Stimulated activated CD8-positive, alpha-beta memory T cell treated with anti-CD3 and anti-CD28 coated beads, Interleukin-15, amount 100 ng/mL, for 4 hours (primary cell): ENCODE measurements at places on chromosomes 2 and 18.

DNA sequence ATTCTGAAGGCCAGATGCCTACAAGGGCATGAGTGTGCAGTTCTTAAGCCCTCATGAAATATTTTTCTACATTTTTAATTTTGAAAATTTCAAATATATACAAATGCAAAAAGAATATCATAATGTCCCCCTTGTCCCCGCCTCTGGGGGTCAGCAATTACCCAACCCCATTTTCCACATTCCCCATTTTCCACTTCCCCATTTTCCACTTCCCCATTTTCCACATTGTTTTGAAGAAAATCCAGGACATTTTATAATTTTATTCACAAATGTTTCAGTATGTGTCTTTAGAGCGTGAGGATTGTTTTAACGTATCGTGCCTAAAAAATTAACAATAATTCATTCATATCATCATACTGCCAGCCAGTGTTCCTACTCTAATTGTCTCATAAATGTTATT is 403.6 kb upstream of the RAB6C start:
- no peak for DNase-seq

GRCh38 chr2:106546391-106546990 is 59.3 kb downstream of the CD8B2 start:
- no peak for DNase-seq

GRCh38 chr2:227360351-227360750 is 18.8 kb downstream of the TM4SF20 start:
- DNase-seq: no peak

GRCh38 chr2:157782057-157782845 is 93.9 kb downstream of the ACVR1 start:
- DNase-seq: no peak

- no peak for DNase-seq
These were observed 177.2 kb downstream of the BCL11A start for GRCh38 chr2:60376252-60376651.

DNA sequence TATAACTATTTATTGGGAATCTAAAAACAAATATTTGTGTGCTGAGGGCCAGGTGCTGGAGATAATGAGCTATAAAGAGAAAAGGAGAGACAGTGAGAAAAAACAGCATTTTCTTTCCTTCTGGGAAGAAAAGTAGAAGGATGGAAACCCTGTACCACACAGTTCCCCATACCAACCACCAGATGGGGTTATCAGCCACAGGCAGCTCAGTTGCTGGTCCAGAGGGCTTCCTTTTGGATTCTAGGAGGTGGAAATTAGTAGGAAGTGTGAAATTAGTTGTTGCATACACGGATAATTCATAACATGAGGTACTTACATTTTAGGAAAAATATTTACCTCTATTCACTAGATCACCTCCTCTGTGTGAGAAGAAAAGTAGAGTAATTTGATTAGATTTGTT is 237.0 kb upstream of the FOSL2 start:
- no peak for DNase-seq

- no peak for DNase-seq
These were observed 258.9 kb downstream of the RDH14 start for GRCh38 chr2:18301421-18302139.

DNA sequence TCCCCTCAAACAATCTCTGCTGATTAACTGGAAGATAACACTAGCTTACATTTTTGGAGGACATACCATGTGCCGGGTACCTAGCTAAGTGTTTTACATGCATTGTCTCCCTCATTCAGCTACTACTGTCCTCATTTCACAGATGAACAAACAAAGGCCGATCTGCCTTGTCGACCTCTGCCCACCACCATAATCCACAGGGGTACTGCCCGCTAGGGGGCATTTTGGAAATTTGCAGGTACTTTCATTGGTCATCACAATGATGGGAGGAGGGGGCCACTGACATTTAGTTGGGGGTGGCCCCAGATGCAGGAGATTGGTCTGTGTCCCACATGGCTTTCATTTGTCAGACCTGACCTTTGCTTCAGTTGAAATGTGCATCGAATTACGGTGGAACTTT is 3.9 kb upstream of the TMEM163 start:
- no peak for DNase-seq

DNA sequence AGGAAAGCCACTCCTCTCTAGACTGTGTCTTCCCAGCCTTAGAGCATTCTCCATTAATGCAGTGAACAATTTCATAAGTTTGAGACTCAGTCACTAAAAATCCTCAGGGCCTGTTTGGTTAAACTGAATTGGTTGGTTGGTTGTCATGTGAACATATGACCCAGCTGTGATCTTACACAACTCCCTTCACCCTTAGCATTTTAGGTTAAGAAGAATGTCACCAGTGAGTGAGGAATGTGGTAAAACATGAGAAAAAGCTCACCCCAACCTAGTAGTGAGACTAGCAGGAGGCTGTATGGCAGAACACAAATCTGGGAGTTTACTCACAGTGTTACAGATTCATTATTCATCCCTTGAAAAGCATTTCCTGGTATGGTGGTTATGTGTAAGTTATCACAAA is 32.4 kb downstream of the LHCGR start:
- no peak for DNase-seq

DNA sequence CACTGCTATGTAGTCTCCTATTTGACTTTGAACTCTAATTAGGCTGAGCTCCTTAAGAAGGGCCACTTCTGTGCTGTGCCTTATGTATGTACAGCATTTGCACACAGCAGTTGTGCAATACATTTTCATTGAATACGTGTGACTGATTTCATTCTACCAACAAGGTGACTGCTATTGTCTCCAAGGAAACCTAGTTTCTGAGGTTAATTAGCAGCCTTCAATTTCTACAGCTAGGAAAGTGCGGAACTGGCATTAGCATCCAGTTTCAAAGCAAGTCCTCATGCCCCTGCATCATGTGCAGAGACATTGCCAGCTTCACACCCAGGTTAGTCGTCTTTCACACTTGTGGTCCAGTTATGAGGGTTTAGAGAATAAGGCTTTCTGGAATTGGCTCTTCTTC is 58.6 kb downstream of the NCK2 start:
- no peak for DNase-seq

- no peak for DNase-seq
These were observed 88.4 kb downstream of the METTL4 start for GRCh38 chr18:2482706-2483475.

DNA sequence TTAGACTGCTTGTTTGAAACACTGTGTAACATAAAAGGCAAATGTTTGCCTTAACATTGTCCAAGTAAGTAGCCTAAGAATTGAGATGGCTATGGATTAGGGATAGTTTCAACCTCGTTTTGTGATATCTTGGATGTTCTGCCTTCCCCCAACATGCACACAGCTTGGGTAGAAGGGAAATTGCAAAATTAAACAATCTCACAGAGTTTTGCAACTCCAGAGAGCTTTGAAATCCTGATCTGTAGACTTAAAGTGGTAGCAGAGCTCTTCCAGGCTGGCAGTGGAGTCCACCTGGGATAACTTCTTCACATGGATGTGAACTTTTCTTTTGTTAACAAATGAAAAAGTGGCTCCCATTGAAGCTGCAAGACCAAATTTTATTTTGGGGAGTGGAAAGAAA is 59.6 kb downstream of the CHRNA1 start:
- DNase-seq: no peak

DNA sequence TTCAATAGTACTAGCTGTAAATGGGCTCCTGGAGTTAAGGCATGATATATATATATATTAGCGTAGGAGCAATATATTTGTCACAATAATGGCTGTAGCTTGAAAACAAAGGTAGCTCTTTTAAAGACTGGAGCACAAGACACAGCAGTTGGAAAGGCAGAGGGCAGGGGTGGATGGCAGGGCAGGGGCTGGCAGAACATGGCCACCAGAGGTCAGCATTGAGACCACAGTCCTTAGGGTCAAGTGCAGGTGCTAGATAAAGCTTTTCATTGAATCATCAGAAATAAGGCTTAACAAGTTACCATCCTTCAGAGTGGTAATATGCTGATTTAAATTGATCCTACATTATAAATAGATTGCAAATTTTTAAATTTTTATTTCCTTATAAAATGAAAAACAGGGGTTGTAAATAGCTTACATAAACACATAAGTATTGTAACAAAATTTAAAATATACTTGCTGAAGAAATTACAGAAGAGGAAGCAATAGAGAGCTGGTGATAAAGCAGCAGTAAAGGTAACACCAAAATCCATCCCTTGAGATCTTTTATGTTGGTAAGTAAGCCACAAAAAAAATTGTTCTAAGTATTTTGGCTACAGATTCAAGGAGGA is 161.2 kb upstream of the PIEZO2 start:
- DNase-seq: no peak

GRCh38 chr18:13268158-13269012 is 49.8 kb downstream of the LDLRAD4 start:
- DNase-seq: no peak

DNA sequence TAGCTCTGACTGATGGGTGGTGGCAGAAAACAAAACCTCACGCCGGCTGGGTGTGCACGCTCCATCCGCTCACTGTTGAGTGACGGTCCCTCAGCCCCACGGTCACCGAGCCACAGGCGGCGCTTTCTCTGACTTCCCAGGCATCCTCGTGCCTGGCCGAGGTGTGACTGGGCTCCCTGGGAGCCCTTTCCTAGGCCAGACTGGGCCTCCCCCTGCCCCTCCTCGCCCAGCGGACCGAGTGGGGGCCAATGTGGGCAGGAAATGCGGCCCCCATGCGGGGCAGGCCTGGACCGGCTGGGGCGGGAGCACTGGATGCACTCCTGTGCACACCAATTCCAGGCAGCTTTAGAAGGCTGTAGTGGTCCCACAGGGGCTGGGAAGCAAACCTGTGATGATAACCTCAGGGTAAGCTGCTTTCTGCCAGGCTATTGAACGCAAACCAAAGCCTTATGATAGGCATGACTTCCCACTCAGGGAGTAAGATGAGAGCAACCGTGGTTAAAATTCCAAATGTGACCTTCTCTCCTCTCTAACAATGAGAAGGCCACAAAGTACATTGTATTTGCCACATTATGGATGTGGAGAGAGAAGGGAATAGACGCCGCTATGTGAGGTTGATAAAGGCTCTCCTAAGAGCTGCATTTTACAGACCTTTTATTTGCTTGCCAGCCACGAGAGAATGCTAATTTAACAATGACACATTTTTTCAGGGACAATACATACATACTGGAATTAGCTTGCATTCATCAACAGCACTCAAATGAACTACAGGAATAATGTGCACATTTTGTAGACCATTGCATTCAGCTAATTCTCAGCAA is 83.9 kb upstream of the PGAP1 start:
- DNase-seq: no peak

- no peak for DNase-seq
These were observed 22.1 kb upstream of the OTOS start for GRCh38 chr2:240162531-240162930.

GRCh38 chr2:190318514-190318913 is 1.1 kb downstream of the HIBCH start:
- DNase-seq: no peak

GRCh38 chr2:9095690-9096089 is 92.2 kb upstream of the MBOAT2 start:
- no peak for DNase-seq

GRCh38 chr18:31044926-31045325 is 2.4 kb upstream of the DSC3 start:
- DNase-seq: no peak

DNA sequence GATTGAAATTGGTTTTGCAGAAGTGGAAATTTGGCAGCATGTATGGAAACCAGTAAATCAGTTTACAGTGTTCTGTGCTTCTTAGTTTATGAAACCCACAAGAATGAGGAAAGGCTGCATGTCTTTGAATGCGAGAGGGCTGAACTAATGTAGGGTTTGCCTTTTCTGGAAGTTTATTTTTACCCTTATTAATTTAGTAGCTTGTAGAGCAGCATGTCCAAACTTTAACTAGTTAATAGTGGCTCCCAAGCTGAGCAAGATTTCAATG is 50.4 kb downstream of the LDLRAD4 start:
- DNase-seq: no peak

DNA sequence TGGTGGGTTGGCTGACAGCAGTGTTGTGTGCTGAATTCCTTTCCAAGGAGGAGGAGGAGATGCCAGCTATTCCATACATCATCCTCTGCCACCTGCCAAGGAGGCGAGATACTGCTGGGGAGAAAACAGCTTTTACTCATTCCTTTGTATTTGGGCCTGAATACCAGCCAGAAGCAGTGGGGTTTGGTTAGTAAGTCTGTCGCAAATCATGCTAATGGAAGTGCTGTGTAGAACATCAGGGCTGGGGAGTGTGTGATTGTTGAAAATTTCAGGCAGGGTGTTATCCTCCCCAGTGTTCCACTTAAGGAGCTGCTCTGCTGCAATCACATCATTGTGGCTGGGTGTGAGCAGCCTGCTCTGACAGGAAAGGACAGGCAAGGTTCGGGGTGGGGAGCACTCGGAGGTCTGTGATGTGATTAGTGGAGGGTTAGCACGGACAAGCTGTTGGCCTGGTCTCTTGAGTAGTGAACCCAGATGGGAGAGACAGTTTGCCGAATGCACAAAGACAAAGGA is 128.2 kb upstream of the DLX2 start:
- no peak for DNase-seq

DNA sequence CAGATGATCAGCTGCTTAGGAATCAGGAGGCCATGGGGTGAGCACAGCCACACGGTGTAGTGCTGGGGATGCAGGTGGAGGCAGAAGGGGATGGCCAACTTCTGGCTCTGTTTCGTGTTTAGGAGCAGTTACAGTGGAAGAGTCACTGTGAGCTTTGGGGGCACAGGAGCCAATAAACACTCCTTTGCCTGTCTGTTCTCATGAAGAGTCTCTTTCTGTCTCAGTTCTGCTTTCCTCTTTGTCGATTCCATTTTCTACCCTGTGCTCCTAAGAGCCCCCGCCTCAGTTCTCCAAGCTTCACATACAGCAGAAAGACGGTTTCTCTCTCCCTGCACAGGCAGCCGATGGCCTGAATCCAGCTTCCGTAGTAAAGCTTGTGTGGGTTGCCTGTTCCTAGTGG is 21.0 kb upstream of the RRM2 start:
- no peak for DNase-seq

DNA sequence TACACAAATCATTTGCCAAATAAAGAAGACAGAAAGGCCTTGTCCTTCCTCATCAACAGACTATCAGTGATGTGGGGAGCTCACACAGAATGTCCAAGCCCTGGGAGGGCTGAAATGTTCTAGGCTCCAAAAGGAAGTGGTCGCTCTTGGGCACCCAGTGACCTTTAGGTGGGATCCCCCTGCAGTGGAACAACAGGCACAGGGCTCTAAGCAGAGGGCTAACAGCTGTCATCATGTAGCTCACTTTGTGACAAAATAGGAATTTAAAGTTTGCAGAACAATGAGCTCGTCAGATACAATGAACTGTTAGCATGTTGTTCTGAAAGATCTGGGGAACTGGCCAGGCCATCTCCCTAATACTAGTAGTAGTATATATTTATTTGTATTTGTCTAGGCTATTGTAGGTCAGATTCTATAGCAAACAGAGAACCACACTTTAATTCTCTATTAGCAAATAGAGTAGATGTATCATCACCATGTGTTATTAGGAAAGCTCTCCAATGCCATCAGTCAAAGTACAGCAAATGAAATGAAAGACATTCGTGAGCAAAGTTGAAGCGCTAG is 151.5 kb upstream of the MAP3K20 start:
- DNase-seq: no peak

GRCh38 chr18:6270771-6271216 is 143.9 kb downstream of the L3MBTL4 start:
- no peak for DNase-seq
